ENCODE measurements at places on chromosomes 1 and 21. TPM values are rescaled to one million over a fixed set of nuclear protein-coding genes. Genes with fewer than 3 reads are reported as not detected.

GRCh38 chr1:212141404-212141803, 105.9 kb downstream of the DTL start:
- peak; percentile 93 for DNase-seq

GRCh38 chr1:24932284-24932683, 2.2 kb upstream of the RUNX3 start:
- no peak for DNase-seq

DNA sequence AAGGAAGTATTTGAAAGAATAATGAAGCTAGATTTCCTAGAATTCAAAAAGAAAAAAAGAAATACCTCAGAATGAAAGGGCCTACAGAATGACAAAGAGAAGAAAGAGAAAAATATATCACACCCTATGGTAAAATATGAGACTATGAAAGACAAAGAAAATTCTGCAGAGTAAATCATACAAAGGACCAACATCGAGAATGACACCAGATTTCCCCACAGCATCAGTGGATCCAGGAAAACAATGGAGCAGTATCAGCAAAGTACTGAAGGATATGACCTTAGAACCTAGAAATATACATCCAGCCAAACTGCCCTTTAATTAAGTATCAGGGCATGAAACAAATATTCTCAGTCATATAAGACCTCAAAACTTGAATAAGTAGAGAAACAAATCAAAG, 21.2 kb upstream of the IFNAR2 start:
- no peak for DNase-seq

- DNase-seq, result no peak
Observed at GRCh38 chr1:154955039-154955717, 721 bp downstream of the PBXIP1 start.

DNA sequence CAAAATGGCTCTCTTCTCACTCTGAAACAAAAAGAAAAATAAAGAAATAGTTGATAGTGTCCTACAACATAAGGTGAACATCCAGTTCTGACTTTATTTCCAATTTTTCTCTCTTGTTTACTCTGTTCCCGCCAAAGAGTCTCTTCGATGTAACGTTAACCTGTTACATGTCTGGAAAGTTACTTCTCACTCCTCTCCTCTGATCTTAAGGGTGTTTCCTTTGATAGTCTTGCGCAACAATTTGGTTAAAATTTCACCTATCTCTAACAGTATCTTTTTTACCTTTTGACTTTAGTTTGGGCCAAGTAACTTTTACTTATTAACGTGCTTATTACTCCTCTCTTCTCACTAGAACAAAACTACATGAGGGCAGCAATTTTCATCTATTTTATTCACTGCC, 1450.2 kb downstream of the BRINP3 start:
- DNase-seq, result no peak

Gene CSF3R
- total RNA-seq, result not detected

- no peak for DNase-seq
Observed at GRCh38 chr1:189158155-189158554, 1319.5 kb downstream of the BRINP3 start.

Gene TEDDM1
- not detected for total RNA-seq

DNA sequence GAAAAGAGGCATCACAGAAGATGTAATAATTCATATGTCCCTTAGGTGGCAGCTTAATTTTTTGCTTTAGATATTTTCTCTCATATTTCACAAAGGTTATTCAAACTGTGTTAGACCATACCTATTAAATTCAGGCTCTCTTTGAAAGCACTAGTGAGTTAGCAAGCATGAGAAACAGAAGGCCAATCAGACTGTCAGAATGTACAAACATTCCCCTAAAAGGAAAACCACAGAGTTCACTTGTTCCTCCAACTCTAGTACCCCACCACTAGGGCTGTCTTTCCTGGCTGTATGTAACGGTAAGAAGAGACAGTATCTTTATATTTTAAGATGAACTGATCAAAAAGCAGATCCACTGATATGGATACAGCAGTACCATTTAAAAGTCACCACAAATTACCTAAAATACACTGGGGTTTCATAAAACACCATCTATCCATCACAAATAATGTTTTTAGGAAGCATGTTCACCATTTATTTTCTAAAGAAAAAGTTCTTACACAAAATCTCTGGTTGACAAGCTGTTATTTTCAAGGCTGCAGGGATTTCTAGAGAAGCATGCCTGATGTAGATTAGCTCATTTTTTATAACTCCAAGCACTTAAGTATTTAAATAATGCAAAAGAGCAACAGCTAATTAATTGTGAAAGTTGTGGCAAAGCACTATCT, 1.8 kb downstream of the ARPC5 start:
- DNase-seq, result peak; percentile 34

DNA sequence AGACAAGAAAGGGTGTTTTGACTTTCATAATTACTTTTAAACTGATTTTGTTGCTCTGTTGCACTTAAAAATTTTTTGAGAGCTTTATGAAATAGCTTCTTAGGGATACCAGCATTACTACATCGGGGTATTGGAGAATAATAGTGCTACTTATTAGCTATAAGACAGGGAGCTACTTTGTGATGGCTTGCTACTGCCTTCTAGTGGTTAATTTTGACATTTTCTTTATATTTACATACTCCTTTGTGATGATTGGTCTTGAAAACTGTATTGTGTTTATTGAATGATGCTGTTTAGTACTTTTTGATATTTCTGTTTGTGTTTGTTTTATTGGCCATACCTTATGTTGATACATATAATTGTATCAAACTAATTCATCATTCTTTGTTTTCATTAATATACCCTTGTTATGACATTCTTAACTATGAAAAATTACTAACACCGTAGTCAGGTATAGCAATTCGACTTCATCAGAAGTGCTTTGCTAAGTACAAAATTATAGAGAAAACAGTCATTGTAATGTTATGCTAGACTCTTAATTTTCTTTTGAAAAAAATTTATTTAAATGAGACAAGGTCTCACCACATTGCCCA, 85.5 kb downstream of the CLIC4 start:
- DNase-seq, result no peak

DNA sequence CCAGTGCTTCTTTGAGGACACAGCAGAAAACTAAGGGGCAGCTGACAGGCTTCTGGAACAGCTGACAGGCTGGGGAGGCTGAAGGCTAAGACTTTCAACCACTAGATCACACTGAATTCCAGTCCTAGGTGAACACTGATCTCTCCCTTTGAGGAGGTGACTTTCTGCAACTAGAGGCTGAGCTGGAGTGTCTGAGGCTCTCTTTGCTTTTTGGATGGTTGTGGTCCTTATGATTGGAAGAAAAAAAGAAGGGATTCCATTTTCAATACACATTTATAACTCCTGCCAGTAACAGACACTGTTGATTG, 1.4 kb downstream of the IL6R start:
- DNase-seq, result no peak

- no peak for DNase-seq
Observed at GRCh38 chr1:245693941-245694752, 539.4 kb downstream of the KIF26B start.

Gene EXTL1
- total RNA-seq, result not detected

Gene AQP10
- not detected for total RNA-seq

- DNase-seq, result no peak
Observed at GRCh38 chr1:107599220-107599619, 365.8 kb downstream of the VAV3 start.

GRCh38 chr1:207868774-207869721, 41.9 kb downstream of the CD34 start:
- DNase-seq, result peak; percentile 77

- no peak for DNase-seq
Observed at GRCh38 chr1:183365676-183366075, 52.5 kb downstream of the NMNAT2 start.

- DNase-seq, result peak; percentile 89
Observed at GRCh38 chr1:84253891-84254290, 47.6 kb upstream of the SAMD13 start.
